ENCODE measurements at places on chromosomes 3 and 15.

GRCh38 chr3:15501126-15501525 is 20.4 kb downstream of the COLQ start:
- H3K27ac ChIP-seq = no peak overlapping the region
- H3K27me3 ChIP-seq = no peaks in the 10 kb centered on the region
- no peaks in the 10 kb centered on the region for H3K4me1 ChIP-seq
- DNase-seq = no peak

DNA sequence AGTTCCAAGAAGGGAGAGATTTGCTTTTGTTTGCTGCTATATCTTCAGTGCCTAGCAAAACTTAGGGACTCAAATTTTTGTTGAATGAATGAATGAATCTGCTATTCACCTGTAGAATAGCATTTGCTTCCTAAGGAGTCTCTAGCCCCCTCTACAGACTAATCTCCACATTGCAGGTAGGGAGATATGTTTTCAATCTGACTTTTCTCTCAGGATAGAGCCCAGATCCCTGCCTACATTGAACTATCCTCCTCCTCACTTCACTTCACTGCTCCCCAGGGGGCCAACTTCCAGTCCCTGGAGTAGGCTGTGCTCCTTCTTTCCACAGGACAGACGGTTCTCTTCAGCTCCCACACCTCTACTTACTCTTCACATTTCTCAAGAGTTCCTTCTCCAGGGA is 81.9 kb upstream of the PTX3 start:
- no peak overlapping the region for H3K27ac ChIP-seq
- DNase-seq = no peak
- no peaks in the 10 kb centered on the region for H3K4me1 ChIP-seq

- no peak overlapping the region for H3K27ac ChIP-seq
- no peaks in the 10 kb centered on the region for H3K27me3 ChIP-seq
- no peaks in the 10 kb centered on the region for H3K4me1 ChIP-seq
- H3K4me3 ChIP-seq = no peak overlapping the region
- peaks cover 56% of the 10 kb centered on the region for H3K36me3 ChIP-seq
Observed at GRCh38 chr3:53104762-53105161, 25.5 kb downstream of the RFT1 start.

DNA sequence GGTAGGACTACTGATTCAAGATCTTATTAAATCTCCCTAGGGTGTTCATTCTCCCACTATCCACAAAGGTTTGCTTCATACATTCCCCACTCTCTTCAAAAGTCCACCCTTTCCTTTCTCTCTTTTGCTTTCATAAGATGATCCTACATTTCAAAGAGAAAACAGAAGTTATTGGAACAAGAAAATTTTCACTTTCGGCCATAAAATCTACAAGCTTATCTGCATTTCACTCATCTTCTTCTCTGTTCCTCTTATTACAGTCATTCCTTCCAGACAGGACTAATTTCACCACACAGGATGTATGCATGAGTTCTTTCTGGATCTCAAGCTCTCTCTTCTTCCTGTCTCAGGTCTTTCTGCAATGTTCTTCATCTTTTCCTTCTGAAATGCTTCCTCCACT is 238.7 kb downstream of the ISL2 start:
- H3K36me3 ChIP-seq = no peaks in the 10 kb centered on the region
- no peak overlapping the region for H3K4me3 ChIP-seq
- no peak overlapping the region for H3K27ac ChIP-seq
- H3K27me3 ChIP-seq = no peaks in the 10 kb centered on the region
- no peak for DNase-seq

DNA sequence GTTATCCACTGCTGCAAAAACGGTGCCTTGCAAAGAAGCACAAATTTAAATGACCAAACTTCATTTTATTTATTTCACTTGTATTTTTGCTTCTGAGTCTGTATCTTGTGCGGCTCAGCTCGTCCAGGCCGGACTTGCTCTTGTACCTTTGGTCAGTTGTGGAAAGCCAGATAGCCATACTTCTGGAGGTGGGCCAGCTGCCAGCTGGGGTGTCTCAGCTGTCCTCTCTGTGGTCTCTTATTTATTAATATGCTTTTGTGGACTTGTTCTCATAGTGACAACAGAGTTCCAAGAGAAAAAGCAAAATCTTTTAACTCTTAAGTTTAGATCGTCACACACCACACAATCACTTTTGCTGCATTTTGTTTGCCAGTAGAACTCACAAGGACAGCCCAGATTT is 87.7 kb downstream of the IL1RAP start:
- no peak for DNase-seq
- no peaks in the 10 kb centered on the region for H3K27me3 ChIP-seq
- no peak overlapping the region for H3K27ac ChIP-seq
- H3K4me1 ChIP-seq = no peaks in the 10 kb centered on the region

DNA sequence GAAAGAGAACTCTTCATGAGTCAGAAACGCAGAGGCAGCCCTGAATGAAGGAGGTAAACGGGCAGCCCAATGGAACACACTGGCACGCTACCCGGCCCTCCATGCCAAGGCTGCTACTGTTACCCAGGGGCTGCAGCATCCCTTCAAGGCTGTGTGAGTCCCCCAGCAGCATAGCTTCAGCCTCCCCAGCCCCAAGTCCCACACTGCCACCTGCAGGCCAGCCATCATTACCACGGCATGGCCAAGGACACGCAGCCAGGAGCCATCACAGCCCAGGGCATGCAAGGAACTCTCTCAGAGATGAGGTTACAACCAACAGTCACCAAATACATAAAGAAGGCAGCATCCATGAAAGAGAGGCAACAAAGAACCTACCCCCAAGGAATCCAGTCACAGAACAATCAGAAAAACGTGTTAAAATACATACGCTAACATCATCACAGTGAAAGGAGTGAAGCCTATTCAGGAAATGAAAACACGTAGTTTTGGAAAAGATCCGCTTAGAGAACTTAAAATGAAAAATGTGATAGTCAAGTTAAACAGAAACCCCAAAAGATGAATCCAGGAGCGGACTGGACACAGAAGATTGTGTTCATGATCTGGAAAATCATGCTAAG is 22.4 kb downstream of the PLA2G4F start:
- H3K36me3 ChIP-seq = no peaks in the 10 kb centered on the region
- H3K27ac ChIP-seq = no peak overlapping the region

- no peaks in the 10 kb centered on the region for H3K36me3 ChIP-seq
- no peaks in the 10 kb centered on the region for H3K4me1 ChIP-seq
- no peaks in the 10 kb centered on the region for H3K27me3 ChIP-seq
- no peak for DNase-seq
- H3K4me3 ChIP-seq = no peak overlapping the region
- no peak overlapping the region for H3K27ac ChIP-seq
Observed at GRCh38 chr3:22322861-22323260, 571.9 kb upstream of the ZNF385D start.
